ENCODE measurements at places on chromosomes 11 and 22.
A peak's percentile ranks its signal among the peaks of the same experiment; 100 is the strongest.

GRCh38 chr11:22491555-22492225, 133.9 kb downstream of the FANCF start:
- DNase-seq: no peak

GRCh38 chr11:86337227-86337626, 35.2 kb downstream of the HIKESHI start:
- no peak for DNase-seq

DNA sequence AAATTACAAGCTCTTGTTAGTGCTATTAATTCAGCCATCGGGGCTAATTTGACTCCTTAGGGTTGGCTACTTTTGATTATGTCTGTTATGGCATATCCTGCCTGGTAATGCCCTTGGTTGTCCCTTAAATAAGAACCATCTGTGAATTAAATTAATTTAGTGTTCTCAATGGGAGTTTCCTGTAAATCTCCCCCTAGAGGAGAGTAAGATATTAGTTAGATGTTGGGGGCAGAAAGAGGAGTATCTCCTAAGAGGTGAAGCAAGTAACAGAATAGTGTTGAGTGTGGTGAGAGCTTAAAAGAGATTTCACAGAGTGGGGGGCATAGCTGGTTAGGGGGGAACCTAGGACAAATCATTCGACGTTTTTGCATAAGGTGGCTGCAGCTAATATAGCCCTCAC, 1126.9 kb downstream of the JRKL start:
- DNase-seq: no peak

DNA sequence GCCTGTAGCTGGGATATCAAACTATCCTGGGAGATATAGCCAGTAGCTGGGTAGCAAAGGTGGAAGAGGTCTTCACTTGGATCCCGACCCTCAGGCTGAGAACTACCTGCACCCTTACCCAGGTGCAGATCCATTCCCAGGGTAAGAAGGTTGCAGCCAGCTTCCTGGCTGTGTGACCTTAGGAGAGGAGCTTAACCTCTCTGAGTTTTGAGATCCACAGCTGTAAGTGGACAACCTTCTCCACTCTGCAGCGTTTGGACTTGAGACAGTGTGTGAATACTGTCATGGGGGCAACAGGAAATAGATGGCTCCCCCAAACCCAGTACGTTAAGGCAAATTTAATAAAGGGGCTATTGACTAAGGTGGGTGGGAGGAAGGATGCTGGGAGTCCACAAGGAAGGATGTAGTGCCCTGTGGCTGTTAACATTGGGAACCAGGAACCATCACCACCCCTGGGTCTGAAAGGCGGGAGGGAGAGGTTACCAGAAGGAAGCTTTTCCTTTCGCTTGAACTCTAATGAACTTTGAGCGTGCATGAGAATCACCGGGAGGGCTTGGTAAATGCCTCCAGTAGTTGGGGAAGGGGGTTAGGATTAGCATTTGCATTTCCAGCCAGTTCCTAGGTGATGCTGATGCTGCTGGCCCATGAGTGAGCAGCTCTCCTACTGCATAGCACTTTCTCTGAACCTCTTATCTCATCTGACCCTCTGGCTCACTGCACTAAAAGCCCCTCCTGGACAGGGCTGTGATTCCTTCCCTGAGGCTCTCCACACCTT, 24.4 kb downstream of the SGSM1 start:
- DNase-seq: no peak

DNA sequence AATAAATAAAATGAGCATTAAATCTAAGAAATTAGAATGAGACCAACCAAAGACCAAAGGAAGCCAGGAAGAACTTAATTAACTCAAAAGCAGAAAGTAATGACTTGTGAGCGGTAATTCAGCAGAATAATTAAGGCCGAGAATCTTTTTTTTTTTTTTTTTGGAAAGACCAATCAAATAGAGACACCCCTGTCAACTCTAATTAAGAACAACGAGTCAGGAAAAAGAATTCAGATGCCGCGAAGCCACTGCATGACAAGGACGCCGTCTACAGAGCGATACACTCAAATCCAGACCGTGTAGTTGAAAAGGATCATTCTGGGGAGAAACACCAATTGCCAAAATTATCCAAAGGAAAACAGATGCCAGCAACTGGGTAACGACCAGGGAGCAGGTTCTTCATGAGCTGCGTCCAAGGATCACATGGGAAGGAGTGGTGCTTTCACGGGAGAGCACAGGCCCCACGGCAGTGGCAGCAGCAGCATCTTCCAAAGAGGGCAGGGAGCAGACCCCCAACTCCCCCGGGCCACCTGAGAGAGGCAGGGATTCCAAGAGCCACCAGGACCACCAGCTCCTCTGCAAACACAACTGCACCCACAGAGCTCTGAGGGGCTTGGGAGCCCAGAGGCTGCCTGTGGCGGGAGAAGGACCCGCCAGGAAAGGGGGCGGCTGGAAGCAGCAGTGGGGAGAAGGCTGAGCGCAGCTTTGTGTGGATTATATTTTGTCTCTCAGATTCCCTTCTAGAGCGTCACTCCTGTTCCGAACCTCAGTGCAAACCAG, 469.8 kb downstream of the BRD1 start:
- DNase-seq: no peak

- DNase-seq: no peak
Measured at GRCh38 chr11:79506124-79506523, 65.3 kb upstream of the TENM4 start.

DNA sequence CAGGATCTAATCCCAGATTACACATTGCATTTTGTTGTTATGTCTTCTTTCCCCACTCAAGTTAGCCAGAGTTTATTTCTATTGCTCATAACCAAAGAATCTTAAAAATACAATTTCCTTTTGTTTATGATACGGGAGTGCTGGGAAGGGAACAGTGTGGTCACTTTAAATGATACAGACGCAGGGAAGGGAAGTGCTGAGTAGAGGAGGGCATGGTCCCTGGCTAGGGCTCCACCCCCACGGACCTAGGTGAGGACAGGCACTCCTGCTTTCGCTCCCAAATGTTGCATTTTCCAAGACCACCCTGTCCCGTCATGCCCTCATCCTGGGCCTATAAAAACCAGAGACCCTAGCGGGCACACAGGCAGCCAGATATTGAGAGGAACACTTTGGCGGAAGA, 30.6 kb upstream of the NARS2 start:
- no peak for DNase-seq

DNA sequence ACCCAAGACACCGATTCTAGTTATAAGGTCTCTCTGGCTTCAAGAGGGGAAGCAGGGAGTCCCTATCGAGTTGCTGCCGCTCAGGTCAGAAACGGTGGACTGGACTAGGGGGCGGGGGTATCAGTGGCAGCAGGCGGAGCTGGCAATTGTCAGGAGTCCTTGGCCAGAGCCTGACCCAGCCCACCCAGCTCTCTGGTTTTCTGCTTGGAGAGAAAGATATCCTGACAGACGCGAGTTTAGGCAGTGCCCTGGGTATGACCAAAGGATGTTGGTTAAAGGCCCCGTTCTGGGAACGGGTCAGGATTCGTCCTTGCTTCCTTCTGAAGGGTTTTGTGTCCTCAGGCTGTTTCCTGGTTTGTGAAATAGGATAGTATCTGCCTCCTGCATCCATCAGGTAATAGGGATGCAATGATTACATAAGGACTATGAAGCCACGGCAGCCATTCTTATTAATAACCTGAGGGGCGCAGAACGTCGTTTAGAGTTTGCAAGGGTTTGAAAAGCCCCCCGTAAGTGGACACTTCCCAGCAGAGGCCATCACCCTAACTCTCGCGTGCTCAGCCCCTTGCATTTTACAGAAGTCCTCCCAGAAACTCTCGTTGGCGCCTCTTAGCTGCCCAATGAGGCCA, 700 bp upstream of the DEPDC5 start:
- peak; percentile 81 for DNase-seq

DNA sequence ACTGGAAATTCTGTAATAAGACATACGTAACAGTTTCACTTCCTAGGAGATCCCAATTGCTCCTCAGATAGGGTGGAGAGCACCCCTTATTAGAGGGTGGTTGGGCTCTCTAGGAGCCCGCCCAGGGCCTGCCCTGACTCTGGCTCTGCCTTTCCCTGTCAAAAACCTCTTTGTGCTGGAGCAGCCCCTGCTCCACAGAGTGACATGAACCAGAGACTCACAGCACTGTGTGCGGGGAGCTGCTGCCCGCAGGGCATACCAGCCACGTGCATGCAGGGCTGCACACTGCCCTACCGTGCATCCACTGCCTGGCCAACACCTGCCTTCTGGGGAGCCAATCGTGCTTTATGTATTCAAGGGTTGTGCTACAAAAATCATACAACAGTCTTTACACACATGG, 24.3 kb downstream of the KCNQ1OT1 start:
- no peak for DNase-seq

DNA sequence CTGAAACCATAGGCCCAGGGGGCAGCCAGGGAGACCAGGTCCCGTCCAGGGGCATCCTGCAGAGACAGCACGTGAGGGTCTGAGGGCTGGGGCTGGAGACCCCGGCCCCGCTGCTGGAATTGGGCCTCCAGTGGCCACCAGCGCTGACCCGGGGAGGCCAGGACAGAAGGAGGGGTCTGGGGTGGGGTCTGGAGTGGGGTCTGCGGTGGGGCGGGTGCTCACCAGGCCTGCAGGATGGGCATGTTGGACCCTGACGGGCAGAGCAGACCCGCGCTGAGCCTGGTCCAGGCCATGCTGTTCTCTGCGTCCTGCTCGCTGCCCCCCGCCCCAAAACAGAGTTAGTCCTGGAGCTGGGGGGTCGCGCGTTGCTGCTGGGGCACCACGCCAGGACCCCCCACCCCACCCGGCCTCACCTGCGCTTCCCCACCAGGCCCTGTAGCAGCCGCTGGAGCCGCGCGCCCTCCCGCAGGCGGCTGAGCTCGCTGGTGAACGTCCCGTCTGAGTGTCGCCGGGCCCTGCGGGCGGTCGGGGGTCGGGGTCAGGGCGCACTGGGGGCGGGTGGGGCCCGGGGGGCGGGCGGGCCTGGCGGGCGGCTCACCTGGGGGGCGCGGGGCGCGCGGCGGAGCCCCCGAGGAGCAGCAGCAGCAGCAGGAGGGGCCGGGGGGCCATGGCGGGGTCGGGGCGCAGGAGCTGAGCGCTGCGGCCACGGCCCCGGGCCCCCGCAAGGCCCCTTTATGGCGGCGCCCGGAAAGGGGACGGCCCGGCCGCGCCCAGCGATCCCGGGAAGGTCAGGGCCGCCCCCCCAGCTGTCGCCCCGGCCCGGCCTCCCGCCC, at the start of gene SCT:
TSS of gene SCT (minus strand) at position 707 of the 833 bp plus-strand sequence. CDS start at position 669, 38 bp downstream.
- no peak for DNase-seq

DNA sequence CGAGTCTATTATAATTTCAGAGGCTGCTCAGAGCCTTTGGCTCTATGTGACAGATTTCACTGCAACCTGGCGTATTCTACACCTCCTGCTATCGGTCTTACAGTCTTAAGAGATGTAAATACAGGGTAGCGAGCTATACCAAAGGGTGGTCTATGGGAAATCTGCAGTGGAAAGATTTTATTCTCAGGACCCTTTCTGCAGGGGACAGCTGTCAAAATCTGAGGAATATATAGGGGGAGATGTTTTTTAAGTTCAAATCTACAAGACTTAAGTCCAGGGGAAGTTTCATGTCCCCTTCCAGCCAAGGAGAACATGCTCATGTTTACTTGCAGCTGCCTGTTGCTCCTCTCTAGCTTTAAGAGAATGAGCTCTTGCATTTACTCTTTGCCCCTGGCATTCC, 62.7 kb downstream of the MICAL2 start:
- DNase-seq: no peak

GRCh38 chr11:27722117-27722952, 22.1 kb upstream of the BDNF start:
- no peak for DNase-seq

- no peak for DNase-seq
Measured at GRCh38 chr22:27755521-27756211, 45.9 kb downstream of the MN1 start.

- no peak for DNase-seq
Measured at GRCh38 chr11:115893461-115894099, 389.4 kb upstream of the CADM1 start.

GRCh38 chr11:70159627-70160570, 43.2 kb upstream of the FADD start:
- no peak for DNase-seq

DNA sequence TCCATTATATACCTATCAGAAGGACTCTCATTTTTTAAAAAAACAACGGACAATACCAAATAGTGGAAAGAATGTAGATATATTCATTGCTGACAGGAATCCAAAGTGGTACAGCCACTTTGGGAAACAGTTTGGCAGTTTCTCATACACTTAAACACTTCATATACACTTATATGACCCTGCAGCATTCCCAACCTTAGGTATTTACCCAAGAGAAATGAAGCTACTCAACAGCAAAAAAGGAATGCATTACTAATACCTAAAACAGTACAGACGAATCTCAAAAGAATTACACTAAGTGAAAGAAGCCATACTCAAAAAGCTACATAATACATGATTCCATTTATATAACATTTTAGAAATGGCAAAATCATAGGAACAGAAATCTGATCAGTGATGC, 51.5 kb downstream of the RBFOX2 start:
- DNase-seq: no peak

Data from SHP77 treated with DMSO at 0.1 percent for 48 hours (cell line).